ENCODE measurements at places on chromosomes 16 and 17. TPM values are rescaled to one million over a fixed set of nuclear protein-coding genes. Genes with fewer than 3 reads are reported as not detected.

Gene WIPF2
- total RNA-seq: 33.2 TPM

GRCh38 chr16:386641-387156, 4.9 kb upstream of the PGAP6 start:
- DNase-seq: no peak

DNA sequence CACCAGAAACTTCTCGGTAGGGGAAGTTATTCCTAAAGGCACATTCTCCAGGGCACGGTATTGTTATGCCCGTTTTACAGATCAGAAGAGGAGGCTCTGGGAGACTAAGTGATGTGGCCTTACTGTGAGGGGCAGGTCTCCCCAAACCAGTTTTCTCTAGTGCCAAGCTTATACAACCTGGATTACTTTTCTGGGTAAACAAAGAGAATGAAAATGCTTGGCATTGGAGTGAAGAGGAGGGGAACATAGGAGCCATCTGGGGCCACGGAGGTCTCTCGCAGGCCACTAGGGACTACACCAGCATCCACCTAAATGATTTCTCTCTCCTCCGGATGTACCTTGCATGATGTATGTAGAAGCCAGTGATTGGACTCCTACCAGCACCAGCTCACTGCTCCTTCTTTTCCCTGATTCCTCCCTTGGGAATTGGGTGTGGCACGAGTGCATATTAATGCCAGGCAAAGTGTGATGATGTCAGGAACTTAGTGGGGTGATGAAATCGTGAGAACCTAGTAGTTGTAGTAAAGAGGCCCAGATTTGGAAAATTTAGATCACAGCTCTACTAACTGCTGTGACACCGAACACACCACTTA, 674 bp downstream of the TOM1L1 start:
- DNase-seq: peak; percentile 81

- DNase-seq: peak; percentile 8
Observed at GRCh38 chr17:14940938-14941265, 324.2 kb downstream of the PMP22 start.

GRCh38 chr16:78962457-78962929, 638.0 kb downstream of the MAF start:
- DNase-seq: no peak

- peak; percentile 29 for DNase-seq
Observed at GRCh38 chr17:46191322-46192188, 1.7 kb downstream of the KANSL1 start.

DNA sequence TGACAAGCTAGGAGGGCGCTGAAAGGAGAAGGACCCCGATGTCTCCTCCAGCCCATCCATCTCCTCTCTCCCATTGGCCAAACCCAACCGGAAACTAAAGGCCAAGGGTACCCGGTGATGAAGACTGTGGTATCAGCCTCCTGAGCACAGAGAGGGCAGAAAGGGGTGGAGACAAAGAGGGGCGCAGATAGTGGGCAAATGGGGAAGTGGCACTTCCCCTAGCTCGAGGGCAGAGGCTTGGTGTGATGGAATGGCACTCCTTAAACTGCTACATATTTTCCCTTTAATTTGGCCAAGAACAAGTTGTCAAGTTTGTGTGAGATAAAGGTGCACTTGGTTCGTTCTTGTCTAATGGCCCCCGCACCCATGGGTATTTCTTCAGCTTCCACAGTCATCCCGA, 27.8 kb downstream of the IL4R start:
- DNase-seq: no peak

Gene CRK
- 127 TPM for total RNA-seq

Gene WNT9B
- not detected for total RNA-seq

Gene OR3A1
- not detected for total RNA-seq

DNA sequence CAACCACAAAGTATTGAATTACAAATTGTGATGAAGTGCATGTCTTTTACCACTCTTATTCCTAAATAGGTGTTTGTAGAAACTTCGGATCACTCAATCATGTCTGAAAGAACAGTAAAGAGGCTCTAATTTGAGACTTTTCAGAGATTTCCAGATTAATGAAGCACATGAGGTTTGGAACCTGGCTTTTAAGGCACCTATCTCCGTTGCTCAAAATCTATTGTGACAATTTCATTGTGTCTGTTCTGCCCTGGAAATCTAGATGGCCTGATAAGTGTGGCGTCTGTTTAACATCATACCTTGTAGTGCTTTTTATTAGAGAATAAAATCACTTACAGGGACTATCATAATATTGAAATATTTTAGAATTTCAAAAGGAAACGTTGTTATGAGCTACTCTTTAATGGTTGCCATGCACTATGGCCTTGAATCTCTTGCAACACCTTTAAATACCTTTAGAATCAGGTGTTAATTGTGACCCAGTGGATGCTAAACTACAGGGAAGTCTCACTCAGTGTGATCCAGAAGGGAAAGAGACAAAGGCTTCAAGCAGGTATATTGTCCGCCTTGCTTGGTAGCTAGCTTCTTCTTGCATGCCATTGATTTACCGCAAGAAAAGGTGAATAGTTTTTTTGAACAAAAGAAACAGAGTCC, 210.3 kb downstream of the CNTNAP4 start:
- DNase-seq: no peak

DNA sequence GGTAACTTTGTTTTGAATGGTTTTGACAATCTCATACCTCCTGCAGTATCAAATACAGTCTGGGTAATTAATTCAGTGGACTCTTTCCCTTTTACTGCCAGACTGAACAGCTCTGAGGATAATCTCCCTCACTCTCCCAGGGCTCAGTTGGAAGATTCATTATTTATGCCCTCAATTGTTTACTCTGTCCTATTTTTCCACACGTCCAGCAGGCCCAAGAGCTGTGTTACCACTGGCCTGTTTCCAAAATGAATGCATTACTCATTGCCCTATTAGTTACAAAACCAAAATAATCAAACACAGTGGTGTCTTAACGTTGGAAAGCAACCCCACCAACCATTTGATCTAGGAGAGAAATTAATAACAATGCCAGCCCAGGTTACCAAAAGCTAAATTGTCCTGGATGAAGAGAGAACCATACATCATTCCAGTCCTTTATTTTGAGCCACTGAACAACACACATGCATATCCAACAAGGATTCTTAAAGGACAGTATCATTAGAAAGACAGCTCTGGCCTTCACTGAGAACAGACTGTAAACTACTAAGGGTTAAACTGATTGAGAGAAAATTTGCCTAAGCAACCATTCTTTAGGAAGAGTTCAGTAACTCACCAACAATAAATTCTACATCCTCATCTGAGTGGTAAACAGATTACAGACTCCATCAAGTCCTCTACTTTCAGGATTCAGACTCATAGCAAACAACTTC, 34.5 kb downstream of the FAM222B start:
- peak; percentile 85 for DNase-seq

Gene PMP22
- 61.5 TPM for total RNA-seq

DNA sequence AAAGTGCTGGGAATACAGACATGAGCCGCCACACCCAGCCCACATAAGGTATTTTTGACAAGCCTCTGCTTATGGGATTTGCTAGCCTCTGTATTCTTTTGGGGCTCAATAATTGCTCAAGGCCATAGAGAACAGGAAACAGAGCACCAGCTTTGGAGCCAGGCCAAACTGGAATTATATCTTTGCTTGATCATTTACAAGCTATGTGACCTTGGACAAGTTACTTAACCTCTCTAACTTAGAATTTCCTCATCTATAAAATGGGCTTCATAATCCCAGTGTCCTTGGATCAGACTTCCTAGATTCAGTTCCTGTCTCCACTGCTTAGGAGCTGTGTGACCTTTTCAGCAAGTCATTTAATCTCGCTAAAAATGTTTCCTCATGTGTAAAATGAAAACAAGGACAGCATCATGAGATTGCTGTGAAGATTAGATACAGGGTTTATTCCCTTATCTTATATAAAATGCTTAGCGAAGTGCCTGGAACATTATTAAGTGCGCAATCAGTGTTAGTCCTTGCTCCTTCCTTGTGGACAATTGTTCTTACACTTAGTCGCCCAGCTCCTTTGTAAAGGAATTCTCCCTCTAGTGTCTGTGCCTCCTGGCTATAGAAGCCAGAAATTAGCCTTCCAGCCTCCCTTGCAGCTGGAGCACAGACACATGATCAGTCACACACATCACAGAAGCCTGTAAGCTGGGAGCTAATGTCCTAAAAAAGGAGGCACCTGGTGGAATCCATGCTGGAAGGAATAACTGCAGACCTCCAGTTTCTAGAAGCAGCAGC, 16.6 kb downstream of the KRT9 start:
- no peak for DNase-seq

Gene TP53TG3B
- total RNA-seq: not detected

Gene CCL5
- total RNA-seq: not detected

GRCh38 chr16:57571098-57571497, 28.7 kb downstream of the ADGRG5 start:
- DNase-seq: no peak

DNA sequence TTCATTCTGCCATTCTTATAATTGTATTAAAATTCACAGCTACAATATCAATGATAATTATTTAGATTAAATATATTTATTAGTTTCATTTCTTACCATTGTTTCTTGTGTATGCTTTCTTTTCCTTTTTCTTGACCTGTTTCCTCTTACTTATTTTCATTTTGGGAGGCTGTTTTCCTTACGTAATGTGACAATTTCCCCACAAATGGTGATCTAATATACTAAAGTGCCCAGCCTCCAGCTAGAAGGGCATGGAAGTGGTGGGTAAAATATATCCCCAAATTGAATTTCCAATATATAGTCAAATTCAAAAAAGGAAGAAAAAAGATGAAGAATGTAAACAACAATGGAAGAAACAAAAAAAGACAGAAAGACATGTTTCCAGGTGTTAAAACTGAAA, 1.5 kb upstream of the ABCA6 start:
- DNase-seq: no peak

GRCh38 chr17:75348386-75349012, 57.0 kb downstream of the GRB2 start:
- no peak for DNase-seq

- no peak for DNase-seq
Observed at GRCh38 chr16:85003076-85003475, 8.3 kb downstream of the ZDHHC7 start.

DNA sequence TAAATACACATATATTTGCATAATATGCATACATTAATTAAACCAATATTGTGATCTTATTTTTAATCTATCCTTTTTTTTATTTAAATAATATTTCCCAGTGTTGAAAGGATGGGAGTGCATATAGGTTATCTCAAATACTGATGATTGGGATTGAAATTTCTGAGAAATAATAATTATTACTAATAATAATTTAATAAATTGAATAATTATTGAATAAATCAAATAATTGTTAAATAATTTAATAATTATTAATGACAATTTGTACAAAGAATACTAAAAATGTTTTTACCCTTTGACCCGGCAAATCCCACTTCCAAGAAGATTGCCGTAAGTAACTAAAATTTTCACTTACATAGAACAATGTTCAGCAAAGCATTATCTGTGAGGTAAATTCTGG, 148.9 kb downstream of the ZNF18 start:
- DNase-seq: no peak

Gene KRTAP9-2
- not detected for total RNA-seq

- DNase-seq: no peak
Observed at GRCh38 chr16:78862022-78862421, 738.5 kb downstream of the MAF start.

DNA sequence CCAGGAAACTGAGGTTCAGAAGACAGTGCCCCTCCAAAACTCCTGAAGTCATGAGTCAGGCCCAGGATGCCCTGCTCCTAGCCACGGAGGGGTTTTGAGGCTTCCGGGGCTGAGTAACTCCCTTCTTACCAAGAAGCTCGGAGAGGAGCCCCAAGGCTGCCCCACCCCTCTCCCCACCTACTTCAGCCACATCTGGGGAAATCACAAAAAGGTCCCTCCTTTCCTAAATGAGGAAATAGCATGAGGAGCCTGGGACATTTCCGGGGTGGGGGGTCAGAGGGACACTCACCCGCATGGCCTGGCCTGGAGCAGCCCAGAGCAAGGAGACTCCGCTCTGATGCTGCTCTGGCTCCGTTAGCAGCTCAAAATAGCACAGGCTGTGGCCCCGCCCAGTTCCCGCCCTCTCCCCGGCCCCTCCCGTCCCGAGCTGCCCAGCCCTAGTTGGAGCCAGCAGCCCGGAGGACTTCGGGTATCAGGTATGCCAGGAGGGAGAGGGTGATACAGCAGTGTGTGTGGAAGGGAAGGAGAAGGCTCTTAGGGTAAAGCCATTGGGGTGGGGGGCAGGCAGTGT, 40.1 kb downstream of the MYO18A start:
- peak; percentile 45 for DNase-seq

DNA sequence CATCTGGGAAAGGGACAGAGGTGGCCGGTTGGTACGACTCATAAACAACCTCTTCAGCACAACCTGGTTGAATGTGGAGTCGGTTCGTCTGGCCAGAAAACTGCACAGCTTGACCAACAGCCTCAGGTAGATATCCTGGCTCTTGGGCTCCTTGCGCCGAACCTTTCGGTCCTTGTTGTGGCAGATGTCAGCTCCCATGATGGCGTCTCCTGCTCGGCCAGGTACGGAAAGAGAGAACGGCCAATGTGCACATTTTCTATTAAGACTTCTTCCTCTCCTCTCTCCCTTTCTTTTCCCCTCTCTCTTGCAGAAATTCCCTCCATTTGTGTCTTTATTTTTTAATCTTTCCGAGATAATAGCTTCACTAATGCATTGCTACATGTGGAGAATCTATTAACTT, 41.8 kb upstream of the CNTNAP4 start:
- DNase-seq: no peak

Gene SLC16A6
- 0.08 TPM for total RNA-seq

GRCh38 chr17:66935717-66936116, 28.8 kb upstream of the CACNG4 start:
- DNase-seq: no peak

Gene KRT33A
- total RNA-seq: not detected

DNA sequence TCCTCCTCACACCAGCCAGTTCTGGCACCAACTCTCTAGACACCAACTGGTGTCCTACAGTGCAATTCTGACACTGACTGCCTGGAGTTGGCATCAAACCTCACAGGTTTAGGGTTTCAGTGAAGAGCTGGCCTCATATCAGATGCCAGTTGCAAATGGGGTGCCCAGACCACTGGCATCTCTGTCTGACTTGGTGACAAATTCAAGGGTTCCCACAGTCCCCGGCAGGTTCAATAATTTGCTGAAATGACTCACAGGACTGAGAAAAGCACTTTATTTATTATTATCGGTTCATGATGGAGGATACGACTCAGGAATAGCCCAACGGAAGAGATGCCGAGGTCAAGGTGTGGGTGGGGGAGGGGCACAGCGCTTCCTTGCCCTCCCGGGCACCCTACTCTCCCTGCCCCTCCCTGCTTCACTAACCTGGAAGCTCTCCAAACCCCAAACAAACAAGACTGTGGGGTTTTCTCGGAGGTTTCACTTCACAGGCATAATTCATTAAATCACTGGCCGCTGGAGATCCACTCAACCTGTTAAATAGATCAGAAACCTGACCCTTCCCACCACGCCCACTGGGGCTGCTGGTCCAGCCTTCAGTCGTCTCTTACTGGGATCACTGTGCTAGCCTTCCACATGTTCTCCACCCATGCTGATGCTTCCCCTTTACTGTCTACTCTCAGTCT, 1.7 kb upstream of the NLRP1 start:
- peak; percentile 65 for DNase-seq

Gene KRTAP3-1
- total RNA-seq: not detected

Gene ZNF207
- 169 TPM for total RNA-seq

DNA sequence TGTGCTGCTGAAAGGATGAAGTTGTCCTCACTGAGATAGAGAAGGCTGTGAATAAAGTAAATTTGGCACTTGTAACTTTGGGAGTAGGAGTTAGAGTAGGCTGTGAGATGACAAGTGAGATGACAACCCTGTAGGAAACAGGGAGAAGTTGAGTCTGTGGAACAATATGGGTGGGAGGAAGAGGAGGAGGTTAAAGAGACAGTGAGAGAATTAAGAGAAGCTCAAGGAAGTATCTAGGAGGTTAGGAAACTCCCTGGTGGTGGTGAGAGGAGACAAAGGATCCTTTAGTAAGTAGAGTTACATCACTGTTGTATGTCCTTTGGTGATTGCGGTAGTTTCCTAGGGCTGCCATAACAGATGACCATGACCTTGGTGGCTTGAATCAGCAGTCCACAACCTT, 10.7 kb upstream of the HSD17B2 start:
- no peak for DNase-seq

Data from mammary epithelial cell (primary cell).